ENCODE measurements at places on chromosomes 5 and 9.

GRCh38 chr9:34443533-34443932 lies 14.8 kb downstream of the FAM219A start:
- no peak for DNase-seq

GRCh38 chr9:120694559-120694958 lies 19.7 kb downstream of the MEGF9 start:
- no peak for DNase-seq

- no peak for DNase-seq
Observed at GRCh38 chr9:81827616-81828296, 100.5 kb upstream of the SPATA31D4 start.

- no peak for DNase-seq
Observed at GRCh38 chr9:35619800-35620158, 1.6 kb upstream of the CD72 start.

DNA sequence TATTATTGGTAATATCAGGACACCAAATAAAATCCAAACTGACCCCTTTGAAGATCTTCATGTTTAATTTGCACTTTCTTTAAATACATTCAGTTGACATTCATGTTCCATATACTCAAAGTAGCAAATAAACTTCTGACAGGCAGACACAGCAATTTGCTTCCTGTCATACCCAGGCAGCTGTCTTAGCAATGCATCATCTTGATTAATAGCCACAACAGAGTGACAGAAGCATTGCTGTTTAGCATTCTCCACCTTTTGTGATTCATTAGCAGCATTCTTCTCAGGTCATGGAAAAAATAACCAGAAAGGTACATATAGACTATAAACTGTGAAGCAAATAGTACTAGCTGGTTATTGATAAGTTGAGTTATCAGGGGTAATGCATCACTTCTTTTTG lies 366.8 kb downstream of the CYLC2 start:
- DNase-seq = no peak

DNA sequence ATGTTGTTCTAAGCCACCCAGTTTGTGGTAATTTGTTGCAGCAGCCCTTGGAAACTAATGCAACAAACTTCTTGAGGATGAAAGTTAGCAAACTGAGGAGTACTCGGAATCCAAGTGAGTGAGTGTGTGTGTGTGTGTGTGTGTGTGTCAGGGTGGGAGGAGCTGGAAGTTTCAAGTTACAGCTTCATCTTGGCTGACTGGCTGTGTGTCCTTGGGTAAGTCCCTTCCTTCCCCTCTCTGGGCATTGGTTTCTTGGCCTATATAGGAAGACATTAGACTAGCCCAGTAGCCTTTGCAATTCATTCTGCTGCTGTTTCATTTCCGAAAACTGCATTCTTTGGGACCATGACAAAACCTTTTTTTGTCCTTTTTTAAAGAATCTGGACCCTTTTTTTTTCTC lies 157.2 kb downstream of the MELK start:
- no peak for DNase-seq

GRCh38 chr5:110063640-110064602 lies 374.2 kb downstream of the MAN2A1 start:
- no peak for DNase-seq

- DNase-seq = no peak
Observed at GRCh38 chr9:113436728-113437515, 26.4 kb downstream of the C9orf43 start.

- no peak for DNase-seq
Observed at GRCh38 chr9:129231022-129231739, 53.1 kb upstream of the IER5L start.

GRCh38 chr9:120711354-120711753 lies 2.9 kb downstream of the MEGF9 start:
- peak; percentile 12 for DNase-seq

- DNase-seq = no peak
Observed at GRCh38 chr9:16069249-16069648, 516.4 kb downstream of the CCDC171 start.

DNA sequence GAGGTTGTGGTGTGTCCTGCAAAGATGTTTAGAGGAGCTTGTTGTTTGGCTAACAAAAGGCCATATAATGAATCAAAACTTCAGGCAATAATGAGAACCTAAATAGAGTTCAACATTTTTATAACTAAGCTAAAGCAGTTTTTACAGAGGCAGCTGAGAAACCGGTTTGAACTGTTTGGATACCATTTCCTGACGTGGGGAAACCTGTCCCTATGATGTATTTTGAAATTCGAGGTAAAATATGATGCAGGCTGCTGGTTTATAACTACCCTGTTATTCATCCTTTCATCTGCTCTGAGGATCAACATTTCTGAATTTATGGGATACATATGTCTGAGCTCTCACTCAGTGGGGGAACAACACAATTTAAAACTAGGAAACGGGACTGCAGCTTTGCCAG lies 289.5 kb upstream of the IRX2 start:
- no peak for DNase-seq

- no peak for DNase-seq
Observed at GRCh38 chr5:15538516-15538915, 38.5 kb downstream of the FBXL7 start.
